Caco-2 (cell line): ENCODE measurements at places on chromosomes 7 and 10. TPM values are rescaled to one million over a fixed set of nuclear protein-coding genes. Genes with fewer than 3 reads are reported as not detected.
A peak's percentile ranks its signal among the peaks of the same experiment; 100 is the strongest.

Gene SPDYE2
- not detected in 2 replicates for total RNA-seq

Gene WASHC2C
- total RNA-seq, result 46.1 and 48.1 TPM in 2 replicates

Gene KAZALD1
- total RNA-seq, result 41.3 and 42.3 TPM in 2 replicates

Gene ATE1
- total RNA-seq, result 75.2 and 76.9 TPM in 2 replicates

Gene LIPM
- total RNA-seq, result not detected in 2 replicates

Gene NPC1L1
- total RNA-seq, result 5.9 and 6.5 TPM in 2 replicates

Gene MEST
- total RNA-seq, result 270 and 295 TPM in 2 replicates

Gene HOXA1
- total RNA-seq, result 18.5 and 18.8 TPM in 2 replicates

Gene DHTKD1
- 57.8 and 61.4 TPM in 2 replicates for total RNA-seq

Gene URGCP
- 35.2 and 36.0 TPM in 2 replicates for total RNA-seq

Gene OLAH
- not detected in 2 replicates for total RNA-seq

Gene GDF2
- not detected in 2 replicates for total RNA-seq

GRCh38 chr7:66696774-66697191, 43.8 kb upstream of the RABGEF1 start:
- no peak for DNase-seq

GRCh38 chr10:108749042-108749441, 1174.3 kb downstream of the XPNPEP1 start:
- DNase-seq, result no peak

- DNase-seq, result no peak
Observed at GRCh38 chr10:71504168-71504567, 107.4 kb downstream of the CDH23 start.

DNA sequence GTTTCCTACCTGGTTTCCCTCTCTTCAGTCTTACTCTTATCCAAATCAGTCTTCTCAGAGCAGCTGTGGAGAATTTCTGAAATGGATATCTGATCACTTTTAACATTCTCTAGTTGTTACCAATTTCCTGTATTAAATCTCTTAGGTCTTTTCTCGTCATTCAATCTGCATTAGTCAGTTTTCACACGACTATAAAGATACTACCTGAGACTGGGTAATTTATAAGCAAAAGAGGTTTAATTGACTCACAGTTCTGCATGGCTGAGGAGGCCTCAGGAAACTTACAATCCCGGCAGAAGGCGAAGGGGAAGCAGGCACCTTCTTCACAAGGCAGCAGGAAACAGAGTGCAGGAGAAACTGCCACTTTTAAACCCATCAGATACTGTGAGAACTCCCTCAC, 444.8 kb downstream of the GATA3 start:
- no peak for DNase-seq

DNA sequence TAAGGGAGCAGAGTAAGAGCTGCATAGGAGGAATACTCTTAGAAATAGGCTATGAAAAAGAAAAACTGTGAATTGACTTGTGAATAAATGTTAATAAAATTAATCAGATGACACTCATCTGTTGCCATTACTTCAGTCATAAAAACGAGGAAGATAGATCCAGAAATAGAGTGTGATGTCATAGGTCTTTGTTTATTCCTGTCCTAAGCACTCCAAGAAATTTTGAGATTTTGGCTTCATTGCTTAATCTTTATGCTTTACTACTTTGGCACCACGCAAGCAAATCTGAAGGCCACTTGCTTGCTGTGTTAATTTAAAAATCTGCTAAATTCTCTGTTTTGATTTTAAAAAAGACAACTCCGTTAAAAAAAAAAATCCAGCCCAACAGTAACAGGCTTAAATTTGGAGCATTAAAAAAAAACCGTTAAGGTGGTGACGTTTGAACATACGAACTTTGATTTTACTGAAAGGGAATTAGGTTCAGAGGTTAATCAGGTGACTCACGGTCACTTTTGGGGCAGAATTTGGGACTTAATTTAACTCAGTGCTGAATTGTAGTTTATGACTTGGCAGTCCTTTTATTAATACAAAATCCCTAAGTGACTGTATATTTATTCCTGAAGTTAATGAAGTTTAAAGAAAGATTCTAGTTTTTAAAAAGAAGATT, 3.4 kb downstream of the IFRD1 start:
- DNase-seq, result no peak

DNA sequence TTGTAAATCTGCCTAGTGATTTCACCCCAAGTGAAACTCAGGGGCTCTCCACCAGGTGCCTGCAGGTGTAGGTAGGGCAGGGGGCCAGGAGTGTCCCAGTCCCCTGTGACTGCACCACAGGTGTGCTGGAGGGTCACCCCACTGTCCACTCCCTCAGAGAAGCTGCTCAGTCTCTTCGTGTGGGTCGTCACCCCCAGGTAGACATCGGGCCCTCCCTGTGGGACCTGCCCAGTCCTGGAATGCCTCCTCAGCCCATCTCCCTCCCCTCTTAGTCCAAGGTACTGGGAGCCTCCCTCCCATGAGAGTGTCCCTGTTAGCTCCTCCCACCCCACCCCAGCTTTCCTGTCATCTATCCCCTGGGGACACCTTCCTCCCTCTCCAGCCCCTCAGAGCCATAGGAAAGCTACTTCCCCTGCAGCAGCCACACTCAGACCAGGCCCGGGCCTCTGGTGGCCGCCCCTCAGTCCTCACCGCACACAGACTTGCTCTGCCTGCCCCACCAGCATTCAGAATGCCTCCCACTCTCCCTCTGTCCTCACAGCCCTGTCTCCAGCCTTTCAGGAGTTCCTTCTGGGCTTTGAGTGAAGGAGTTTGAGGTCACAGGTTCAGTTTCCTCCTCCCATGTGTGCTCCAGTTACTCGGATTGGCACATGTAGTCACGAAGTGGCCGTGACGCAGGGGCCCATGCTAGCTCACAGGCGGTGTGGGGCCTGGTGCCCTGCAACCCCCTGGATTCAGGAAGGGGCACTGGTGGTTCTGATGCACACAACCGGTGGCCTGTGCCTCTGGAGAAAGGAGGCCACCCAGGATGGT, 5.1 kb downstream of the ALOX5 start:
- no peak for DNase-seq

- DNase-seq, result peak; percentile 53
Observed at GRCh38 chr10:91251430-91252056, 31.1 kb downstream of the PCGF5 start.

GRCh38 chr7:30683816-30684215, 1.6 kb upstream of the CRHR2 start:
- no peak for DNase-seq

GRCh38 chr10:67788028-67788886, 49.7 kb downstream of the DNAJC12 start:
- peak; percentile 69 for DNase-seq

- DNase-seq, result no peak
Observed at GRCh38 chr10:44696496-44696895, 214.6 kb upstream of the TMEM72 start.

DNA sequence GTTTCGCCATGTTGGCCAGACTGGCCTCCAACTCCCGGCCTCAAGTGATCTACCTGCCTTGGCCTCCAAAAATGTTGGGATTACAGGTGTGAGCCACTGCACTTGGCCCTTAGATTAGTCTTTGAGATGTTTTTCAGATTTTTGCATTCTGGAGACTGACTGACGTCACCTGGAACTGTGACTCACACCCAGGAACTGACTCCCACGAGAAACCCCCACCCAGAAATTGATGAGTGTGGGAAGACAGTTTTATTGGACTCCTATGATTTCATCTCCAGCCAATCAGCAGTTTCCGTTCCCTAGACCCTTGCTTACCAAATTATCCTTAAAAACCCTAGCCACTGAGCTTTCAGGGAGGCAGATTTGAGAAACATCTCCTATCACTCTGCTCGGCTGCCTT, 867.3 kb downstream of the TYW1 start:
- no peak for DNase-seq

DNA sequence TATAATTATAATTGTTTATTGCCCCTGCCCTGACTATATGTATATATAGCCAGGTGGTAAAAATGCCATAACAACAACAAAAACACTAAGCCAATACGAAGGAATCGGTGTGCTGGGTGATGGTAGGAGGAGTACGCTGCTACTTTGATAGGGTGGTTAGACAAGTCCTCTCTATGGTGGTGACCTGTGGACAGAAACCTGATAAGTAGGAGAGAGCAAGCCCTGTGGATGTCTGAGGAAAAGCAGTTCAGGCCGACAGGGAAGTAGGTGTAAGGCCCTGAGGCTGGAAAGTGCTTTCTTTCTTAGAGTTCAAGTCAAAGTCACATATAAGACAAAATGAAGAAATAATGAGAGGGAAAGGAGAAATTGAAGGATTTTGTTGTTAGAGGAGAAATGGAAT, 823.8 kb upstream of the CELF2 start:
- DNase-seq, result peak; percentile 15

- DNase-seq, result no peak
Observed at GRCh38 chr7:84829719-84830118, 357.1 kb downstream of the SEMA3D start.

DNA sequence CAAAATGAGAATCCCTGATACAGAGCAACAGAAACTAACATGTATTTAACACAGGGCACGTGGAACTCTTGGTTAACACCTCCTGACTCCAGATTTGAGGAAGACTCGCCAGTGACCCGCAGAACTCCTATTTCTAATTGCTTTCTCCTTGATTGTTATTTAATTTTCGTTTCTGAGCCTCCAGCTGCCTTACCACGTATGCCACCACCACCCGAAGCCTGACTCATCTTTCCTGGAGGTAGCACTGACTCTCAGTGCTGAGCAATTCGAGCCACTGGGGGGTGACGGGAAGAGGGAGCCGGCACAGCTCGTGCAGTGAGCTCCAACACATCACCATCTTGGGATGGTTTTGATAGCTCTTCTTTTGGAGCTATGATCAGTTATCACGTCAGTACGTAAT, 273.9 kb upstream of the MGMT start:
- no peak for DNase-seq

DNA sequence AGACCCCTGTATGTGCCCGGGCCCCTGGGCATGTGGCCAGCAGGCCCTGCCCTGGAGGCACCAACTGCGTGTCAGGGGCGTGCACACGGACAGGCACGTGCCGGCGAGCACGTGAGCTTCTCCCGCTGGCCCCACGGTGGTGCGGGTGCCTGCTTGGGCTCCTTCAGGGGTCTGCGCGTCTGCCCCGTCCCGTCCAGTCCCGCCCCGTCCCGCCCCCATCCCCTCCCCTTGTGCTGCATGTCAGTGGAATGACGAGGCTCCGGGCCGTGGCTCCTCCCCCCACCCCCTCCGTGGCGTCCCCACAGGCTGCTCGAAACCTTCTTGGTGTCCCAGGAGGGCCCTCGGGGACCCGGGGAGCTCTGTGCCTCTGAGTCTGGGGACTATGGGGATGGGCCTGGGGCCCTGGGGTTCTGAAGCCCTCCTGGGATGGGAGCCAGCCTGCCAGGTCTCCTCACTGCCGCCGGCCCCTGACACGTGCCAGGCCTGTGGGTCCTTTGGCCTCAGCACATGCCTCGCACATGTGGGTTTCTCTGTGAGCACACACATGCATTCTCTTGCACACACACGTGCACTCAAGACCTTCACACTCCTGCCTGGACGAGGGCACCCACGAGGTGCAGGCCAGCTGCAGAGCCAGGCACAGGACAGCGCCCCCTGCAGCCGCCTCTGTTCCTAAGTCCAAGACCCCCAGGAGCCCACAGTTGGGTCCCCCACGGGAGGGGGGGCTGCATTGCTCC, 27.5 kb upstream of the AMZ1 start:
- no peak for DNase-seq

DNA sequence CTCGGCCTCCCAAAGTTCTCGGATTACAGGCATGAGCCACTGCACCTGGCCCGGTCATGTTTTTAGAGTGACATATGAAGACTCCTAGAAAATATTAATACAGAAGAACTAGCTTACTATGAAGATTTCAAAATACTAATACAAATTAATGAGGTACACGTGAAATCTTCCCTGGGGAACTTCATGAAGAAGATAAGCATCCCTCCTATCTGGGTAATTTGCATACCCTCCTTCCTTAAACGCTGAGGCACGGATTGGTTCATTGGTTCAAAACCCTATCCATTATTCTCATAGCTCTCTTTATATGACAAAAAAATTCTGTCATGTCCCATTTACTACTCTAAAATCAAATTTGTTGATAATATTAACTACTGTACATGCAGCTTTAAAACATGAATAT, 224.8 kb upstream of the KLF14 start:
- DNase-seq, result no peak

GRCh38 chr10:53315709-53316108, 543.1 kb upstream of the MBL2 start:
- no peak for DNase-seq

DNA sequence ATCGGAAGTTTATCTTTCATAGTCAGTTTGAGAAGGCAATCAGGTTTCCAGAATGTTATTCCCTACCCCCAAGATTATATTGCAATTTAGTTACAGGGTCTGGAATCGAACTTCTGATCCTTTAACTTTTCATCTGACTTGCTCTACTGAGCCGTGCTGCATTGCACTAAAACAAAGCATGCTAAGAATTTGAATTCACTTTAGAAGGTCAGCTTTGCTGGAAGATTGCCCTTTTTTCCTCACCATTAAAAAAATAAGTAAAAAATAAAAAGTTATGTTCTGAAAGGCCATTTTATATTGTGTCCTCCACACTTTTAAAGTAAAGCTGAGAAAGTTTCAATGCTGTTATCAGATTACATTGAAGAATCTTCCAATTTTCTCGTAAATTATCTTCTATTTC, 388.8 kb upstream of the PHF14 start:
- no peak for DNase-seq

DNA sequence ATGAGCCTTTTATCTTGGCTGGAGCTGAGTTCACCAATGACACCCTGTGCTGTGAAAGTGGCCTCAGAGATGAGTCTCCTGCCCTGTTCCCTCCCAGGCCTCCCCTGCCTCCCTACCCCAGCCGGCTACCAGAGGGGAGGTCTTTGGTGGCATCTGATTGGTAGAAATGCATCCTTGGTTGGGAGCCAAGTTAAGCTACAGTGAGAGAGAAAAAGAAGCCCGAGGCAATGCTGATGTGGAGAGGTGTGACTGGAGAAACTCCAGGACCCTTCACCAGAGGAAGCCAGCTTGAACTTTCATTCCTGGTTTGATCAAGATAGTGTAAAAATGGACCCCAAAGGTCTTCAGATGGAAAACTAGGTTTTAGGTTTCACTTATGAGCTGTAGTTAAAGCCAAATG, 191.1 kb upstream of the TCF7L2 start:
- DNase-seq, result no peak

DNA sequence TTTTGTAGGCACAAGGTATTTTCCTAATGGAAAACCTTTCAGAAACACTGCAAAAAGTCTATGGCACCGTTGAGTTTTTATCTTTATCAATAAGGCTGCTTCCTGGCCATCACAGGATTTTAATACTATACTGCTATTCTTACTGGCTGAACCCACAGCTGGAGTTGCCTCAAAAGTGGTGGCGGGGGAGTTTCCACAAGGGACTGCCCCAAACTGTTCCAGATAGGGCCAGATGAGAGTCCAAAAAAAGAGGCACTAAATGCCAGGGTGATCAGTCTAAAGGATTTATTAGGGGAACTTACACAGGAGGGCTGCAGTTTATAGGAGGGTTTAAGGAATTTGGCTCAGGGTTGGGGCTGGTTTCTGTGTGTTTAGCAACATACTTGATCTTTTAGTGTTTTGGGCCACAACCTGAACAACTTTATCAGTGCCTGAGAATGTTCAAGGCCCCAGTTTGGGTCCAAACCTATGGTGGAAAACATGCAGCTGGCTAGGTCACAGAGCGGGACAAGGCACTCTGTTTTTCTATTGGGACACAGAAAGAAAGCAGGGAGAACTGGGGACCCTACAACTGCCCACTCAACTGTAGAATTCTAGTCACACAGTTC, 41.4 kb downstream of the STAM start:
- no peak for DNase-seq

- no peak for DNase-seq
Observed at GRCh38 chr10:33249659-33250345, 84.7 kb downstream of the NRP1 start.

GRCh38 chr7:22234227-22234626, 122.7 kb downstream of the RAPGEF5 start:
- no peak for DNase-seq

GRCh38 chr10:60820093-60820754, 41.9 kb downstream of the CDK1 start:
- DNase-seq, result no peak
